ENCODE measurements at places on chromosomes 6 and 20. TPM values are rescaled to one million over a fixed set of nuclear protein-coding genes. Genes with fewer than 3 reads are reported as not detected.
A peak's percentile ranks its signal among the peaks of the same experiment; 100 is the strongest.

Gene SLC22A1
- 0.74 TPM for total RNA-seq

Gene PEX3
- 11.1 TPM for total RNA-seq

Gene GABRR1
- 0.21 TPM for total RNA-seq

Gene EYA2
- 16.8 TPM for total RNA-seq

Gene EPB41L1
- 40.3 TPM for total RNA-seq

- H3K27ac ChIP-seq: no peak overlapping the region
- H3K4me3 ChIP-seq: no peak overlapping the region
- H3K36me3 ChIP-seq: no peaks in the 10 kb centered on the region
- H3K27me3 ChIP-seq: no peaks in the 10 kb centered on the region
- no peak for DNase-seq
These were observed 228.5 kb downstream of the ERMARD start for GRCh38 chr6:169979873-169980432.

DNA sequence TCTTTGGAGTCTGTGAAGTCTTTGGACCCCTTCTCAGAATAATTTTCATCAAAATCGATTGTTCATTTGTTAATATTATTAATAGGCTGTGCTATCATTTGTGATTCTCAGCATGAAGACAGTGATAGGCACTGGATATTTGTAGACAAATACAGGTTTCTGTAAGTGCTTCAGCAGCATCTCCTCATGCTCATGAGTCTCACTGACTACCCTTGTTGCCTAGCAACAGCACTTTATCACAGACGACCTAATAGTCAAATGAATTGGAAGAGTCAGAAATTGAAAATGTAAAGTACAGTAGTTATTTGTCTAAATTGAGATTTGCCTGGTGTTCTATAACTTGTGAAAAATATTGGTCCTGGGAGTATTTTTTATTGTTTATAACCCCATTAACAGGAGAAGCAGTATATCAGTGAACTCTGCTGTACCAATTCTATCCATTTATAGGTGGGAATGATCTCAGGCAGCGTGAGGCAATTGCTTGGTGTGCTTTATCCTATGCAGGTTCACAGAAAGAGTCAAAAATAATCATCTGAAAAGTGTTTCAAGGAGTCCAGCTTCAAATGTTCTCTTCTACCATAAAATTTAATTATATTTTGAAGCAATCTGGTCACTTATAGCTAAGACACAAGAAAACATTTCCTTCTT, 684.6 kb downstream of the RFPL4B start:
- DNase-seq: no peak
- no peaks in the 10 kb centered on the region for H3K36me3 ChIP-seq
- H3K4me1 ChIP-seq: no peaks in the 10 kb centered on the region
- H3K27me3 ChIP-seq: no peaks in the 10 kb centered on the region

GRCh38 chr6:15914553-15914952, 214.3 kb upstream of the MYLIP start:
- H3K4me3 ChIP-seq: no peak overlapping the region
- no peak for DNase-seq
- H3K36me3 ChIP-seq: no peaks in the 10 kb centered on the region
- no peaks in the 10 kb centered on the region for H3K4me1 ChIP-seq
- no peaks in the 10 kb centered on the region for H3K27me3 ChIP-seq
- no peak overlapping the region for H3K27ac ChIP-seq

DNA sequence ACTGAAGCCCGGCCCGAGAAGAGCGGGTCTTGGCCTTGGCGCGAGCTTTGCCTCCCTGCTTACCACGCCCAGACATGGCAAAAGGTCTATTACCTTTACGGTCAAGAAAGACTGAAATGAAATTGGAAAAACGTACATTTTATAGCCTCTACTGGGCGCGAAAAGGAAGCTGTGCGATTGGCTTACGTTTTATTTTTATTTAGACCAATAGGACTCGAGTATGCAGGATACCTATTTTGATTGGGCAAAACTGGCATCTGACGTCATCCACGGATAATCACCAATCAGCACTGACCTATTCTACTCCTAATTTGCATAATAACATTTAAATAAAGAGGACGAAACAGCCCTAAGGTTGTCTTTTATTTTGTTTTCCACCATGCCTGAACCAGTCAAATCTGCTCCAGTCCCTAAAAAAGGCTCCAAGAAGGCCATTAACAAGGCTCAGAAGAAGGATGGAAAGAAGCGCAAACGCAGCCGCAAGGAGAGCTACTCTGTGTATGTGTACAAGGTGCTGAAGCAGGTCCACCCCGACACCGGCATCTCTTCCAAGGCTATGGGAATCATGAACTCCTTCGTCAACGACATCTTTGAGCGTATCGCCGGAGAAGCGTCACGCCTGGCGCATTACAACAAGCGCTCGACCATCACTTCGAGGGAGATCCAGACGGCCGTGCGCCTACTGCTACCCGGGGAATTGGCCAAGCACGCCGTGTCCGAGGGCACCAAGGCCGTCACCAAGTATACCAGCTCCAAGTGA, 97.4 kb downstream of the OR2B2 start:
- peak overlapping the region; percentile 65 for H3K27ac ChIP-seq
- DNase-seq: peak; percentile 85
- peak overlapping the region; percentile 26 for H3K4me3 ChIP-seq
- no peaks in the 10 kb centered on the region for H3K27me3 ChIP-seq
- no peaks in the 10 kb centered on the region for H3K36me3 ChIP-seq

DNA sequence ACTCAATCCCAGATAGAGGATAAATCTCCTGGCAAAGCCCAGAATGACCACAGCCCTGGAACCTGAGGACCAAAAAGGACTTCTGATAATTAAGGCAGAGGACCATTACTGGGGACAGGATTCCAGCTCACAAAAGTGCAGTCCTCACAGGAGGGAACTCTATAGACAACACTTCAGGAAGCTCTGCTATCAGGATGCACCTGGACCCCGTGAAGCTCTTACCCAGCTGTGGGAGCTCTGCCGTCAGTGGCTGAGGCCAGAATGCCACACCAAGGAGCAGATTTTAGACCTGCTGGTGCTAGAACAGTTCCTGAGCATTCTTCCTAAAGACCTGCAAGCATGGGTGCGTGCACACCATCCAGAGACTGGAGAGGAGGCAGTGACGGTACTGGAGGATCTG, 992 bp downstream of the ZSCAN16 start:
- no peak for DNase-seq
- H3K4me3 ChIP-seq: no peak overlapping the region
- H3K36me3 ChIP-seq: peaks cover 3% of the 10 kb centered on the region
- peaks cover 3% of the 10 kb centered on the region for H3K4me1 ChIP-seq
- H3K27ac ChIP-seq: no peak overlapping the region

GRCh38 chr6:160252073-160252813, 6.4 kb downstream of the SLC22A2 start:
- peaks cover 4% of the 10 kb centered on the region for H3K4me1 ChIP-seq
- DNase-seq: no peak
- H3K27me3 ChIP-seq: no peaks in the 10 kb centered on the region
- no peak overlapping the region for H3K4me3 ChIP-seq
- H3K36me3 ChIP-seq: no peaks in the 10 kb centered on the region

DNA sequence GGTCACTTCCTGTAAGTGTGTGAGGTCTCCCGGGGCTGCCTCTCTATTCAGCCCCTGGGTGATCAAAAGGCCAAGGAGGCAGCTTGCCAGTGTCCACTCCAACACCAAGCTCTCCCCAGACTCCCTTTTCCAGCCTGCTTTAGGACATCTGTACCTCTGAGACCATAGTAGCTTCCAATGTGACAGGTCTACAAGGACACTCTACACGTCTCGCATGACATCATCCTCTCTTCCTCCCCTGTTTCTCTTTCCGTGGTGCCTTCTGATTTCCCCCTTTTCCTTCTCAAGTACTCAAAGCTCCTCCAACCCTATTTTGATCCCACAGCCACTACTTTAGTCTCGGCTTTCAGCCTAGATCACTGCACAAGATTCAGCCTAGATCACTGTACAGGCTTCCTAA, 26.4 kb downstream of the HLA-F start:
- no peaks in the 10 kb centered on the region for H3K27me3 ChIP-seq
- no peaks in the 10 kb centered on the region for H3K4me1 ChIP-seq
- no peak overlapping the region for H3K27ac ChIP-seq
- no peak overlapping the region for H3K4me3 ChIP-seq
- DNase-seq: no peak
- no peaks in the 10 kb centered on the region for H3K36me3 ChIP-seq

DNA sequence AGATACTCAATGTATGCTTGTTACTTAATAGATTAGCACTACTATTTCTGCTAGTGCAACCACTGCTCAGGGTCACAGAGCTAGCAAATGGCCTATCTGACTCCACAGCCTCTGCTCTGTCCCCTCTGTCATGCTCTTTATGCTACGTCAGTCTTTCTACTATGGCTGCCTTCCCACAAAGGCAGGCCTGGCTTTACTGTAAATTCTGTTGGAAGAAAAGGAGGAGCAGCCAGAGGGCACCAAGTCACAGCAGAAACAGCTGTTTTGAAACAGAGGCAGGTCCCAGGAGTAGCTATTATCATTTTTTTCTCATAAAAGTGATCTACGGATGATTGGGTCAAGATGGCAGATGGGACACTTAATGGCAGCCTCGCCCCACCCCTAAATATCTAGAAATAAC, 10.0 kb upstream of the ELMO2 start:
- no peak overlapping the region for H3K4me3 ChIP-seq
- DNase-seq: no peak
- no peaks in the 10 kb centered on the region for H3K36me3 ChIP-seq
- no peaks in the 10 kb centered on the region for H3K27me3 ChIP-seq
- no peaks in the 10 kb centered on the region for H3K4me1 ChIP-seq

Measured in colonic mucosa (tissue), 4 donors.